Renal cortical epithelial cell (primary cell): ENCODE measurements at places on chromosomes 4 and X. TPM values are rescaled to one million over a fixed set of nuclear protein-coding genes. Genes with fewer than 3 reads are reported as not detected.

HPSE gene
- total RNA-seq, result 2.7 and 3.8 TPM in 2 replicates

PNMA5 gene
- not detected in 2 replicates for total RNA-seq

UGT2B17 gene
- total RNA-seq, result 0.70 TPM in 1 of 2 replicates, not detected in the other

TLR10 gene
- not detected in 2 replicates for total RNA-seq

PCDH11X gene
- total RNA-seq, result not detected in 2 replicates

FABP2 gene
- under 0.01 TPM in 1 of 2 replicates, not detected in the other for total RNA-seq

UCP1 gene
- not detected in 2 replicates for total RNA-seq

MAOA gene
- total RNA-seq, result 9.9 and 137 TPM in 2 replicates

FAM47C gene
- total RNA-seq, result not detected in 2 replicates

TNMD gene
- total RNA-seq, result not detected in 2 replicates

SLC6A14 gene
- under 0.01 and 0.69 TPM in 2 replicates for total RNA-seq

SLC39A8 gene
- total RNA-seq, result 23.7 and 58.5 TPM in 2 replicates

ZFP92 gene
- total RNA-seq, result 0.35 and 4.6 TPM in 2 replicates

KCTD8 gene
- not detected in 2 replicates for total RNA-seq

CXCL9 gene
- not detected in 2 replicates for total RNA-seq

PPP4R3C gene
- not detected in 2 replicates for total RNA-seq

GABRG1 gene
- not detected in 2 replicates for total RNA-seq

PABPC4L gene
- total RNA-seq, result 1.0 and 1.6 TPM in 2 replicates

JADE3 gene
- 5.4 and 24.4 TPM in 2 replicates for total RNA-seq

TREX2 gene
- 0.50 TPM in 1 of 2 replicates, not detected in the other for total RNA-seq

TMEM47 gene
- 32.6 and 209 TPM in 2 replicates for total RNA-seq

CHIC1 gene
- total RNA-seq, result 9.6 and 20.2 TPM in 2 replicates

NUDT10 gene
- total RNA-seq, result 0.20 and 1.2 TPM in 2 replicates

FDCSP gene
- not detected in 2 replicates for total RNA-seq

AVPR2 gene
- 0.70 and 1.0 TPM in 2 replicates for total RNA-seq

CHM gene
- 26.4 and 44.7 TPM in 2 replicates for total RNA-seq

WDR1 gene
- 367 and 387 TPM in 2 replicates for total RNA-seq

NPY2R gene
- total RNA-seq, result not detected in 2 replicates

HOPX gene
- total RNA-seq, result 1.2 and 7.5 TPM in 2 replicates

GAGE2A gene
- total RNA-seq, result not detected in 2 replicates
